Effector CD4-positive, alpha-beta T cell (primary cell): ENCODE measurements at places on chromosomes 1 and 21.

DNA sequence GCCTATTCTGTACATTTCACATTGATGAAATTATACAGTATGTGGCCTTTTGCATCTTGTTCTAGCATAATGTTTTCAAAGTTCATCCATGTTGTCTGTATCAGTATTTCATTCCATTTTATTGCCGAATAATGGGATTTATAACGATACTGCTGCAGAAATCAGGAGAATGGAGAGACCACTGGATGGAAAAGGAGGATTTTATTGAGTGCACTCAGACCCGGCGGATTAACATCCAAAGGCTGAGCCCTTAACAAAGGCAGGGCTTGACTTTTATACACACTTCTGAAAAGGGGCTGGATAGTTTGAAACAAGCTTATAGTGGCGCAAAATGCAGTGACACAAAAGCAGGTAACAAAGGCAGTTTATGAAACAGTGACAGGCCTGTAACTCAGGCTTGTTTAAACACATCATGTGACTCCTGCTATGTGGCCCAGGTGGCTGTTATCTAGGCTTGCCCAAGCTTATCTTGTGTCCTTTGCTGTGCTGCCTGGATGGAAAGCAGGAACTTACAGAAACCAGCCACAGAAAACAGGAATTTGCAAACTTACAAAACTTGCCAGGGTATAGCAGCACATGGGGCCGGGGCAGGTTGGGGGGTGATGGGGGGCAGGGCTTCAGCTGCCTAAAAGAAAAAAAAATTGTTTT, 32.8 kb upstream of the KCNJ15 start:
- DNase-seq = no peak

DNA sequence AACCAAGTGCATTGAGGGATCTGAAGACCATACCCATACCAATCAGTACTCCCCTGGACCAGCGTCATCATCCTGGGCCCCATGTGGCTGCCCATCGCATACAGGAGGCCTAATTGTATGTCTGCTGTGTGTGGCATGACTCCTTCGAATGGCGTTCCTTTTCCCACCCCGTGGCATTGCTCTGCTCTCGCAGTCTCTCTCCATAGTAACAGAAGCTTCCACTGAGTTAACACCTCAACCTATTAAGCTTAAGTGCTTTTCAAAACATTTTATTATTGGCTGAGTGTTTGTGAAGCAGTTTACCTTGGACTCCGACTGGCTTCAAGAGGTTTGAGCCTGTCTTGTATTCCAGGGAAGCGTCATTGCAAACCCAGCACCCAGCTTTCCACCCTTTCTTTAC, 187.1 kb upstream of the LMO4 start:
- no peak for DNase-seq

DNA sequence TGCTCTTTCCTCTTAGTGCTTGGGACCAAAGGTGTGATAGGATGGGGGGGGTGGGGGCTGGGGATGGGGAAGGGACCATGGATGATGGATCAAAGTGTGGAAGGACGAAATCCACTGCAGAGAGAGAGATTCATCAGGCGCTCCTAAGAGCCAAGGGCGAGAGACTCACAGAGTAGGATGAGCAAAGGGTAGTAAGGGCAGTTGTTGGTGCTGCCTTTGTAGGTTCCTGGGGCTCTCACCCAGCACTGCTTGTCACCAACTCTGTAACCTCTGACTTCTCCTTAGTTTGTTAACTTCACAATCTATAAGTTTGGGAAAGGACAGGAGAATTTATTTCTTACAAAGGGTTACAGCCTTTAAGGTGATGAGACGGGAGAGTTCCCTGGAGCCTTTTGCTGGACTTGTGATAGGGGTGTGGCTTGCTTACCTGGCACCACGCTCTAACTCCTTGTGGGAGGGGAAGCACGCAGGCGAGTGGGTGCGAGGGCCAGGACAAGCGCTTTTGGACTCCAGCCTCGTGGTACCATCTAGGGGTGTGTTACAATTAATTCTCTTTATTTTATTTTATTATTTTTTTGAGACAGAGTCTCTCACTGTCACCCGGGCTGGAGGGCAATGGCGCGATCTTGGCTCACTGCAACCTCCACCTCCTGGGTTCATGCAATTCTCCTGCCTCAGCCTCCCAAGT, 1.6 kb upstream of the PDXK start:
- no peak for DNase-seq

DNA sequence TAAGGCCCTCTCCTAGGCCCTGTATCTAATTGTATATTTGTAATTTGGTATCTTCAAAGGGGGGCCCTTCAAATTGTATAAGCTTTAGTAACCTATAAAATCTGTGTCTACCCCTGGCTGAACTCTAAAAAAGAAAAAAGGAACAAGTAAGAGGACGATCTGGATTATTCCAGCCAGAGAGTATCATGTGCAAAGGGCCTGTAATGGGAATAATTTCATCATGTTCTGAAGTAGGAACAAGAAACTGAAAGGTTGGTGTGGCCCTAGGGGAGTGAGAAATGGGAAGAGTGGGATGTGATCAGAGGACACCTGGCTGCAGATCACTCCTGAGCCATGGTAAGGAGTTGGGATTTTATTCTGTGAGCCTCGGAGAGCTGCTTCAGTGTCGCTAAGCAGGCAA, 14.7 kb downstream of the PTAFR start:
- no peak for DNase-seq

GRCh38 chr1:32774950-32775634, 42.1 kb downstream of the YARS1 start:
- DNase-seq = no peak

GRCh38 chr1:20873311-20873710, 86.2 kb upstream of the HP1BP3 start:
- no peak for DNase-seq

- no peak for DNase-seq
These were observed 30.9 kb upstream of the NBL1 start for GRCh38 chr1:19613171-19613703.

DNA sequence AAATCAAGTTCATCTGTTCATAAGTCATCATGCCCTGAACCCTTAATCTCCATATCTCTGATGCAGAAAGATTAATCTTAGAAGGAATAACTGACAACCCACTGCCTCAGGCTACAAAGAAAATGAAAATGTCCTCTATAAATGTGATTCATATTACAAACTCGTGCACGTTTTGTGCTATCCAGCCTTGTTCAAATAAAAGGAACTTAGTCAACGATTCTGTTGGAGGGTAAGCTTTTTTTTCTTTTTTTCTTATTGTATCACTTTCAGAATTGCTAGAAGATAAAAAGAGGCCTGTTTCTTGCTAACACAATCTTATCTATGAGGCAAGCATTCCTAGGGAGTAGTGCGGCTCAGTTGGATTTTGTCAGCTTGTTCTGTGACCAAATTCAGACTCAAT, 228.4 kb downstream of the TM2D1 start:
- no peak for DNase-seq

DNA sequence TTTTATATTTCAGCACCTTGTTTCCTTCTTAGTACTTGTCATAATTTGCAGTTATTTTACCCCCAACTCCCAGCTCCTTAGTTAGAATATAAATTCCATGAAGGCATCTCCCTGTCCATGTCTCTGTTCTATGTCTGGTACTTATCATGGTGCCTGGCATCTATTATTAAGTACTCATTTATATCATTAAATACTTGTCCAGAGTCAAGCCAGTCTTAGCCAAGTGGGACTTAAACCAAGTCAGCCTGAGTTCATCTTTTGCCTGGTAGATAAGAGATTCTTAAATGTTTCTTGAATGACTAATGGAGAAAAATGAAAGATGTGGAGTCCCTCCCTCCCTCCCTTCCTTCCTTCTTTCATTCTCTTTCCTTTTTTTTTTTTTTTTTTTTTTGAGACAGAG, 9.4 kb downstream of the SLC25A44 start:
- no peak for DNase-seq

GRCh38 chr1:19936061-19936750, 12.8 kb upstream of the PLA2G2E start:
- no peak for DNase-seq

DNA sequence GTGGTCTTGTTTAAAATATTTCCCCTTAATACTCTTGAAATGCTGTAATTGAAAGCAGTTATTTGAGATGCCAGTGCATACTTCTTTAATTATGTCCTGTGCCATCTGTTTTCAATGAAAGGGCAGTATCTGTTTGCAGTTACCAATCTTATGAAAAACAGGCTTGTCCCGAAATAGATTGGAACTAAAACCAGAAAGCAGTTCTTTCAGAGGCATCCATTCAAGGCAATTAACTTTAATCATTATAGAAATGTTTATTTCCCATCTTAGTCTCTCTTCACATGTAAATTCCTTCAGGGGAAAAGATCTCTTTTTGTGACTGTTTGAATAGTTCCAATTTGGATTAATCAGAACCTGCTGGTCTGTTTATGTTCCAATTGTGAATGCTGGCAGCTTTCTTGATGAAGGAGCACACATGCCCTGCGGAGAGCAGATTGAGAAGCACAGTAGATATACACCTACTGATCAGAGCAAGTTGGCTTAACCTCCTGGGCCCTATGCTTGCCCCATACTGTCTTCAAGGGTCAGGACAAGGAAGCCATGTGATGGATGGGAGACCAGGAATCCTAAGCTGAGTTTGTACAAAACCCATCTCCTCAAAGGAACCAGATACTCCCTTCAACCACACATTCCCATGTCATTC, 41.6 kb upstream of the MROH9 start:
- no peak for DNase-seq

- DNase-seq = no peak
These were observed 36.4 kb downstream of the SLC2A7 start for GRCh38 chr1:8989821-8990220.

GRCh38 chr1:240941701-240942370, 329.9 kb upstream of the GREM2 start:
- no peak for DNase-seq

GRCh38 chr1:212791261-212791675, 309 bp downstream of the NSL1 start:
- DNase-seq = no peak

DNA sequence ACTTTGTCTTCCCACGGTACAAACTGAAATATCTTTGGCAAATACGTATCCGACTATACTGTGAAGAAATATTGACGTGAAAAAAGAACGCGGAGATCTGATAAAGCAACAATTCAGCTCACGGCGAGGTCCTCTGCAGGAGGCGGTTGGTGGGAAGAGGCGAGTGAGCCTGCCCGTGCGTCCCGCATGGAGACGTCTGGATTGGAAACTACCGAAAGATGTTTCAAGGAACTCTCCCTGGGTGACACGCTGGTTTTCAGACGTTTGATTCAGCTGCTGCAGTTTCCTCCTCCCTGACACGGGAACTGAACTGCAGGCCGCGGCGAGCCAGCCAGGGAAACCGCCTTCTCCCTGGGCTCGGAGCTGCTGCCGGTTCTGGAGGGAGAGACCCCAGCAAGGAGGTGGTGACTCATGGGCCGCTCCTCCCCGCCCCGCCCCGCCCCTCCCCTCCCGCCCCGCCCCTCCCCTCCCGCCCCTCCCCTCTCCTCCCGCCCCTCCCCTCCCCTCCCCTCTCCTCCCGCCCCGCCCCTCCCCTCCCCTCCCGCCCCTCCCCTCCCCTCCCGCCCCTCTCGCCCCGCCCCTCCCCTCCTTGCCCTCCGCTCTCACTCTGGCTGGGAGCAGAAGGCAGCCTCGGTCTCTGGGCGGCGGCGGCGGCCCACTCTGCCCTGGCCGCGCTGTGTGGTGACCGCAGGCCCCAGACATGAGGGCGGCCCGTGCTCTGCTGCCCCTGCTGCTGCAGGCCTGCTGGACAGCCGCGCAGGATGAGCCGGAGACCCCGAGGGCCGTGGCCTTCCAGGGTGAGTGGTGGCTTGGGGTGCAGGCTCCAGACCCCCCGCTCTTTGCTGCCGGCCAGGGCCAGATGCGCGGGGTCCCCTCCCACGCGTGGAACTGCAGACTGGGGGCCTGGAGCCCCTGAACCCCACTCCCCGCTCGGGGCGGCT, at the start of gene COL6A1:
Gene COL6A1, plus strand, starts transcription at position 620 of the 941 bp plus-strand sequence. Its CDS starts 81 bp downstream, at position 701.
- peak; percentile 38 for DNase-seq

- no peak for DNase-seq
These were observed 18.8 kb downstream of the PPP1R12B start for GRCh38 chr1:202367271-202367670.

GRCh38 chr1:23216771-23217420, 406 bp downstream of the HTR1D start:
- peak; percentile 20 for DNase-seq
